Esophagus squamous epithelium (tissue), 5 donors: ENCODE measurements at places on chromosomes 13 and 19.

- no peak for DNase-seq
Observed at GRCh38 chr19:45882652-45883585, 3.0 kb downstream of the IRF2BP1 start.

- no peak for DNase-seq
Observed at GRCh38 chr13:75945841-75946482, 309.8 kb downstream of the LMO7 start.

- DNase-seq = no peak
Observed at GRCh38 chr19:49860336-49861102, 6.9 kb downstream of the PNKP start.

GRCh38 chr19:46015687-46016425 lies 7.0 kb downstream of the PGLYRP1 start:
- DNase-seq = no peak

- DNase-seq = no peak
Observed at GRCh38 chr13:101272886-101273285, 143.4 kb downstream of the NALCN start.

GRCh38 chr13:36767276-36767675 lies 51.7 kb upstream of the RFXAP start:
- no peak for DNase-seq

DNA sequence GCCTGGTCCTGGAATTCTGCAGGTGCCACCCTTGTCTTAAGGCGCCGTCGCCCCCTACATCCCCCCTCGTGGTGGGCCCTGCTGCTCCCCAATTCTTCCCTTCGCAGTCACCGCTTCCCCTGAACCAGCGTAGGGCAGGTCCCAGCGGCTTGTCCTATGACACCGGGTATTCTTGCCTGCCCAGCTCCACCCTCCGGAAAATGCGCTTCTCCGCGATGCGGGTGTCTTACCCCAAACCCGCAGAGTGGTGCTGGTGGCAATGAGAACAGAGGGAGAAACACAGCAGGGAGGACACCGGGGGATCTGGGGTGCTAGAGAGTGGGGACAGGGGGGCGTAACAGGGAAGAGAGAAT lies 9.0 kb downstream of the ZNF808 start:
- no peak for DNase-seq
